Adrenal gland (tissue), 19 donors: ENCODE measurements at places on chromosomes 12 and 14. TPM values are rescaled to one million over a fixed set of nuclear protein-coding genes. Genes with fewer than 3 reads are reported as not detected.

The RIPK3 gene
- polyA plus RNA-seq: 8.0 TPM

GRCh38 chr12:109789526-109790048 is 43.6 kb downstream of the TRPV4 start:
- H3K27ac ChIP-seq: no peak overlapping the region
- DNase-seq: no peak

The TAS2R20 gene
- 0.24 TPM for polyA plus RNA-seq

- no peaks in the 10 kb centered on the region for H3K36me3 ChIP-seq
- H3K27ac ChIP-seq: no peak overlapping the region
- DNase-seq: no peak
These were observed 182.3 kb downstream of the SLC41A2 start for GRCh38 chr12:104775731-104776231.

- no peaks in the 10 kb centered on the region for H3K36me3 ChIP-seq
- no peak overlapping the region for H3K4me3 ChIP-seq
- no peaks in the 10 kb centered on the region for H3K27me3 ChIP-seq
- H3K27ac ChIP-seq: no peak overlapping the region
- H3K4me1 ChIP-seq: no peaks in the 10 kb centered on the region
- no peak for DNase-seq
These were observed 40.3 kb downstream of the TMTC3 start for GRCh38 chr12:88182416-88182815.

DNA sequence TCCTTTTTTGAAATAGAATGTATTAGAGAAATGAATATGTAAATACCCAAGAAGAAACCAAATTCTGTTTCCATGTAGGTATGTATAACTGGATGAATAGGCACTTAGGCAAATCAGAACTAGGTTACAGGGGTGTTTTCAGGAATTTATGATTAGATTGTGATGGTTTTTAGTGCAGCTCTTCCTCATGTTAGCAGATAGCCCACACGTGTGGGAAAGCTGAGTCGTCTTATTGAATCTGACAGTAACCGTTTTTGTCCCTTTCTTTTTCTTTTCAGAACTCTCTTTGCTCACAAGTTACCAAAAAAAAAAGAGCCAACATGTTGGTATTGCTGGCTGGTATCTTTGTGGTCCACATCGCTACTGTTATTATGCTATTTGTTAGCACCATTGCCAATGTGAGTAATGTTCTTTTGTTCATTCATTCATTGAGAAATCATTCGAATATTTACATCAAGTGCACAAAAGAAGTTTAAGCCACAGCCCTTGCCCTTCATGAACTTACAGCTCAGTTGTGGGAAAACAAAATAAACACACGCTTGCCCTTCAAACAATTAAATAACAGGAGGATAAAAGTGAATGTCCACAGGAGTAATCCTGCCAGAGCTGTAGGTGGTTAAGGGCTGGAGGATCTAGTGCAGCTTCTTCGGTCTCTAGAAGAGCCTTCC is 14.8 kb downstream of the EMP1 start:
- H3K27me3 ChIP-seq: no peaks in the 10 kb centered on the region
- H3K36me3 ChIP-seq: peaks cover 20% of the 10 kb centered on the region
- no peak overlapping the region for H3K4me3 ChIP-seq
- DNase-seq: no peak
- no peak overlapping the region for H3K27ac ChIP-seq

DNA sequence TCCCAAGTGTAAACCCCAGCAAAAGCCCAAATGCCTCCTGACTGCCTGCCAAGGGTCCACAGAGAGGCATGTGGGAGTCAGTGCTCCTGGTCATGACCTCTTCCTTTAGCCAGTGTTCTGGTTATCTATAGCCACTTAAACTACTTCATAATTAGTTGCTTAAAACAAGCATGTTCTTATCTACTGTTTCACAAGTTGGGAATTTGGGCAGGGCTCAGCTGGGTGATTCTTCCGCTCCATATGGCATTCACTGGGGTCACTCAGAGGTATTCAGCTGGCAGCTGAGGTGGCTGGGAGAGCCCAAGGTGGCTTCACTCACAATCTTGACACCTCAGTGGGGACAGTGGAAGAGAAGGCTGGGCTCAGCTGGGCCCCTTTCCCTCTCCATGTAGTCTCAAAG is 184.0 kb upstream of the RGS6 start:
- no peak overlapping the region for H3K27ac ChIP-seq
- no peaks in the 10 kb centered on the region for H3K27me3 ChIP-seq

DNA sequence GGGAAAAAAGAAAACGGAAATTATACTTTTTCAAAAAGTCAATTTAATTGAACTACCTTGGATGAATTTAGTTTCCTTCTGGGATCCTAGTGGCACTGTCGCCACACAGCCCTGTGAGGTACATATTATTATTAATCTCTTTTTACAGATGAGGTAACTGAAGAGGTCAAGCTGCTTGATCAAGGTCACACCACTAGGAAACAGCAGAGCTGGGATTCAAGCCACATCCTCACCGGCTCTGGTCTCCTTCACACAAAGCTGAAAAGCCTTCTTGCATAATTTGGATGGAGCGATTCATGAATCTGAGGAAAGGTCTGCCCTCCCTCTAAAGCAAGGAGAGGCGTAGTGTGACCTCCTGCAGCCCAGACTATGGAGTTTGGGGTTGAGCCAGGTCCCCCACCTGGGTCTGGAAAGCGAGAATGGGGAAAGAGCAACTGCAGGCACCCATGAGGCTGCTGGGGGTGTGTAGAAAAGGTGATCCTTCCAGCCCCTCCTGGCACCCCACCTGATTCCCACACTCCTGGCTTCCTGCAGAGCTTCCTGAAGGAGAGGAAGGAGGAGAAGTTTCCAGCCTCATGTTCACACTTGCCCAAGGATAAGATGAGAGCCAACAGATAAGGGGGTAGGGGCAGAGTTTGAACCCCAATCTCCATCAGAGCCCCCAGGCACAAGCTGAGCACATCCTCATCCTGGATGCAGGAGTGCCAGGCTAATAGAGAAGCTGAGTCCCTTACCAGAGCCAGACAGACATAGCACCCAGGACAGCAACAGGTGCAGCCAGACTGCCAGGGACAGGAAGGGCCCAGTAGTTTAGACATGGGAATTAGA is 3.9 kb upstream of the KRT79 start:
- no peak overlapping the region for H3K27ac ChIP-seq
- DNase-seq: no peak
- no peak overlapping the region for H3K4me3 ChIP-seq
- no peaks in the 10 kb centered on the region for H3K36me3 ChIP-seq
- H3K4me1 ChIP-seq: no peaks in the 10 kb centered on the region

- H3K27me3 ChIP-seq: no peaks in the 10 kb centered on the region
- no peak overlapping the region for H3K4me3 ChIP-seq
- no peak for DNase-seq
- no peaks in the 10 kb centered on the region for H3K36me3 ChIP-seq
- no peak overlapping the region for H3K27ac ChIP-seq
- H3K4me1 ChIP-seq: no peaks in the 10 kb centered on the region
These were observed 231.9 kb downstream of the SLC25A21 start for GRCh38 chr14:36940476-36940875.

DNA sequence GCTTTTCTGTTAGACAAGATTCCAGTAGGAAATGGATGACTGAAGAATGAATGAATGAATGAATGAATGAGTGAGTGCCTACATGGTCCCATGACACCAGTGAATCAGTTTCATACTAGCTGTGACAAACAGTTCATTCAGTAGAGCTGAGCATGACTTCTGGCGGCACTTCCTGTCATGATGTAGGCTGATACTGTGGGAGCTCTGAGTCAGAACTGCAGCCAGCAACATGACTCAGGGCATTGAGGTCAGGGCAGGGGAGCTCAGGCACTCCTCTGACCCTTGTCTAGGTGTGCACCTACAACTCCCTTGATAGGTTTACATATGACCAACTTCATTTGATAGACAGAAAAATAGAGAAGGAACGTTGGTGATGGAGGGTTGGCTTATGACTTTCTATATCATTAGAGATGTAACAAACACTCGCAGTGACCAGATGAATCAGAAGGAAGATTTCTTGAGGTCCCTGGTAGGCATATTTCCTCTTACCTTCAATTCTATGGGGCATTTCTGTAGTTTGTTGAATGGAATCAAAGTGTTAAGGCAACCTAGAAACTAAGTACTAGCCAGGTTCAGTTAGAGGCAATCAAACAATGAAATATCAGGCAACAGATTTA is 139.3 kb upstream of the ARHGAP5 start:
- peaks cover 18% of the 10 kb centered on the region for H3K4me1 ChIP-seq
- peak; percentile 54 for DNase-seq
- no peaks in the 10 kb centered on the region for H3K27me3 ChIP-seq
- H3K36me3 ChIP-seq: no peaks in the 10 kb centered on the region
- H3K27ac ChIP-seq: no peak overlapping the region
- H3K4me3 ChIP-seq: no peak overlapping the region

DNA sequence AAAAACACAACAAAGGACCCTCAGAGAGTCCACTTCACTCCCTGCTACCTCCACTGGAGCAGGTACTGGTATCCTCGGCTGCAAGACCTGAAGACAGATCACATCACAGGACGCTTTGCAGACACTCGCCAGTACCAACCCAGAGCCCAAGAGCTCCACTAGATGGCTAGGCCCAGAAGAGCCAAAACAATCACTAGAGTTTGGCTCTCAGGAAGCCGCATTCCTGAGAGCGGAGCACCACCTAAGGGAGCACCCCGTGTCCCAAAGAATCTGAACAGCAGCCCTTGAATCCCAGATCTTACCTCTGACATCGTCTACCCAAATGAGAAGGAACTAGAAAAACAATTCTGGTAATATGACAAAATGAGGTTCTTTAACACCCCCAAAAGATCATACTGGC is 399.8 kb downstream of the RAD51B start:
- H3K36me3 ChIP-seq: no peaks in the 10 kb centered on the region
- no peak overlapping the region for H3K27ac ChIP-seq
- H3K27me3 ChIP-seq: no peaks in the 10 kb centered on the region

- no peaks in the 10 kb centered on the region for H3K27me3 ChIP-seq
- H3K4me1 ChIP-seq: no peaks in the 10 kb centered on the region
- DNase-seq: no peak
- H3K27ac ChIP-seq: no peak overlapping the region
These were observed 625.4 kb upstream of the LRFN5 start for GRCh38 chr14:40981247-40981646.

The KRT80 gene
- polyA plus RNA-seq: 8.8 TPM

The WDHD1 gene
- polyA plus RNA-seq: 0.64 TPM

DNA sequence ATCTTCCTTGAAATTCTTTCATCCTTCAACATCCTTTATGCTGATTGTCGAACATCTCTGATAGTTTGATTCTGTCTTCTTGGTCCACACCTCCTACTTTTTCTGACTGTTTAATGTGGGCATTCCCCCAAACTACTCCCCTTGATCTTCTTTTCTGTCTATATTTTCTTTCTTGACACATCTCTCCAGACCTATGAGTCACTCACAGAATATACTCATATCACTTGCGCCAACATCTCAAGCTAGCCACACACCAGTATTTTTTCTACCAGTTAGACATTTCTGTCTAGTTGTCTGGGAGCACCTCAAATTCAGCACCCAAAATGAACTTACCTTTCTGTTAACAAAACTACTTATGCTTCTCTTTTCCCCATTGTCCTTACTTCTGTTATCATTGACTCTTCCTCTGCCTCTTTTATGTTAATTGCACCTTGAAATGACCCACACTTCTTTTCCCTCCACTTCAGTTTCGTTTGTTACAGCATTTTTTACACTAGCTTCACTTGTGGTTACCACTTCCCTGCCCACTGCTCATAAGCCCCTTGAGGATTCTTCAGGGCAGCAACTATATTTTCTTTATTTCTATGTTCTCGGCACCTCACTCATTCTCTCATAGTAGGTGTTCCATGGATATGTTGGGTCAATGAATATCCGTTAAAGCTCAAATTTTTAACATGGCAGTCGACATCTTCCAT is 33.5 kb downstream of the TSHR start:
- H3K27me3 ChIP-seq: no peaks in the 10 kb centered on the region
- H3K36me3 ChIP-seq: no peaks in the 10 kb centered on the region
- no peak overlapping the region for H3K27ac ChIP-seq
- H3K4me3 ChIP-seq: no peak overlapping the region

DNA sequence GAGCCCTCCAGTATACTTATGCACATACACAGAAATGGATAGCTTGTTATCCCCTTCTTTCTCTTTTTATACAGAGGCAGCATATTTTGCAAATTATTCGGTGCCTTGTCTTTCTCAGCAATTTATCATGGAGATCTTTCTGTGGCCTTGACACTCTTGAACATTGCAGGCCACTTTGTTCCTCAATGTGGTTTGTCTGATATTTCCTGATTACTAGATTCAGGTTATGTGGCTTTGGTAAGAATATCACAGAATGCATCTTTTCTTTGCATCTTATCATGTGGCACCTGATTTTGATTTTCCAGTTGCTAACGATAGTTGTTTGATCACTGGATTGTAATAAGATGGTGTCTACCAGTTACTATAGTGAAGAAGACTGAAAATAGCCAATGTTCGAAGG is 7.1 kb upstream of the SNRPF start:
- no peaks in the 10 kb centered on the region for H3K4me1 ChIP-seq
- no peaks in the 10 kb centered on the region for H3K36me3 ChIP-seq
- no peaks in the 10 kb centered on the region for H3K27me3 ChIP-seq
- no peak overlapping the region for H3K4me3 ChIP-seq

- no peaks in the 10 kb centered on the region for H3K4me1 ChIP-seq
- H3K27me3 ChIP-seq: no peaks in the 10 kb centered on the region
These were observed 22.0 kb upstream of the PPFIBP1 start for GRCh38 chr12:27502021-27502435.
